Neural crest cell (in vitro differentiated cells): ENCODE measurements at places on chromosomes 16 and 17.
A peak's percentile ranks its signal among the peaks of the same experiment; 100 is the strongest.

DNA sequence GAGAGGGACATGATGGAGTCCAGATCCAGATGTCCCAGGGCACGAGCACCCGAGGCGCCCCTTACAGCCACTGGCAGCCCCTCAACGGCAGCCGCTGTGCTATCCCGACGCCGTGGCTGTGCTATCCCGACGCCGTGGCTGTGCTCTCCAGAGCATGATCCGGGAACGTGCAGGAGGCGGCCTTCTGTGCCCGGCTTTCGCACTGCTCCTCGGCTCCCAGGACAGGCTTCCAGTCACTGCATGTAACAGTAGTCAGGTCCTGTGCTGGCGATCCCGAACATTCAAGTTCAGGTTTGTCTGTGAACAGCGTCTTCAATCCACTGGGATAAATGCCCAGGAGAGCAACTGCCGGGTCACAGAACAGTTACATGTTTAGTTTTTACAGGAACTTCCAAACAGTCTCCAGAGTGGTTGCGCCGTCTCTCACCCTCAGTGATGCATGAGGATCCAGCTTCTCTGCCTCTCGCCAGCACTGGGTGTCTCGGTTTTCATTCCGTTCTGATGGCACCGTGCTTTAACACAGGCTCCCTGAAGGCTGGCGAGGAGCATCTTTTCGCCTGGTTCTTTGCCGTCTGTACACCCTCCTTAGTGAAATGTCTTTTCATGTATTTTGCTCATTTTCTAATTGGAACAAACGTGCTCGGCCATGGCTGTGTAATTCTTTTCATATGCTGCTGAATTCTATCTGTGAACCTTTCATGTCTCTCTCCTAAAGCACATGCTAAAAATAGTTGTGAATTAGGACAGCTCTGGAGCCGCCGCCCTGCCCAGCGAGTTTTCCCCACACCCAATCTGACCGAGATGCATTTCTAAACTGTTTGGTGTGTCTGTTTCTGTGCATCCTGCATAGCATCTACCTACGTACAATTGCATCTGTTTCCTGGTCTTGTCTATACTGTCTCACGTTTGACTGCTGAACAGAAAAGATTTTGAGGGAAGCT lies 72.6 kb upstream of the METRNL start:
- DNase-seq: no peak

GRCh38 chr16:15507301-15507958 lies 73.0 kb downstream of the BMERB1 start:
- no peak for DNase-seq

GRCh38 chr16:78230832-78231231 lies 131.4 kb downstream of the WWOX start:
- DNase-seq: no peak

GRCh38 chr17:64128787-64129514 lies 993 bp downstream of the ERN1 start:
- no peak for DNase-seq

DNA sequence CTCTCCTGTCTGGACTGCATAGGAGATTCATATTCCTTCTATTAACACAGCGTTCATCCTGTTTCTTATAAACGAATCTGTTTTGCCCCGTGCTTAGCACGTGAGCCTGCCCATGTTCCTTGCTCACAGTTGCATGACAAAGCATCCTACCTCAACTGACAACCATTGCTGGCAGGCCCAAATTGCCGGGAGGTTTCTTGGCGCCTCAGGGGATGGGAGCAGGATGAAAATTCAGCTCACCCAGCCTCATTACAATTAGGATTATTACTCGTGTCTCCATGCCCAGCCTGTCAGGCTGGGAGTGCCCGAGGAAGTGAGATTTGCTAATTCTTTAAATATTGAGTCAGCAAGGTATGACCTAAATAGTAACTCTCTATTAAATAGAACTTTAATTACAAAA lies 36.7 kb upstream of the HELZ start:
- no peak for DNase-seq

DNA sequence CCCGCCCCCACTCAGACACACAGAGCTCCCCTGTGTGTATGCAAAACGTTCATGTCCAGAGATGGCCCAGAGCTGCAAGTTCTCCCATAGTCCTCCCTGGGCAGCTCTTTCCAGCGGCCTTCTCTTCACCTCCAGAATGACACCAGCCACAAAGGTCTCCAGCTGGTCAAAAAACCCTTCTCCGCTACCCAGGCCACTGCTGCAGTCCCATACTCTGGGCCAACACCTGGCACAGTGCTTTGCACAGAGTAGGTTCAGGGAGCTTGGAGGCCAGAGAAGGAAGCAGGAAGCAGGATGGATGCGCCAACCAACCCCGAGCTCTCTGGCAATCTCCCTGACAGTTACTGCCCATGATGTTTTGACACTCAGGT lies 1.1 kb upstream of the STAT5B start:
- DNase-seq: no peak

GRCh38 chr17:65559804-65560627 lies 1.4 kb downstream of the AXIN2 start:
- peak; percentile 62 for DNase-seq

DNA sequence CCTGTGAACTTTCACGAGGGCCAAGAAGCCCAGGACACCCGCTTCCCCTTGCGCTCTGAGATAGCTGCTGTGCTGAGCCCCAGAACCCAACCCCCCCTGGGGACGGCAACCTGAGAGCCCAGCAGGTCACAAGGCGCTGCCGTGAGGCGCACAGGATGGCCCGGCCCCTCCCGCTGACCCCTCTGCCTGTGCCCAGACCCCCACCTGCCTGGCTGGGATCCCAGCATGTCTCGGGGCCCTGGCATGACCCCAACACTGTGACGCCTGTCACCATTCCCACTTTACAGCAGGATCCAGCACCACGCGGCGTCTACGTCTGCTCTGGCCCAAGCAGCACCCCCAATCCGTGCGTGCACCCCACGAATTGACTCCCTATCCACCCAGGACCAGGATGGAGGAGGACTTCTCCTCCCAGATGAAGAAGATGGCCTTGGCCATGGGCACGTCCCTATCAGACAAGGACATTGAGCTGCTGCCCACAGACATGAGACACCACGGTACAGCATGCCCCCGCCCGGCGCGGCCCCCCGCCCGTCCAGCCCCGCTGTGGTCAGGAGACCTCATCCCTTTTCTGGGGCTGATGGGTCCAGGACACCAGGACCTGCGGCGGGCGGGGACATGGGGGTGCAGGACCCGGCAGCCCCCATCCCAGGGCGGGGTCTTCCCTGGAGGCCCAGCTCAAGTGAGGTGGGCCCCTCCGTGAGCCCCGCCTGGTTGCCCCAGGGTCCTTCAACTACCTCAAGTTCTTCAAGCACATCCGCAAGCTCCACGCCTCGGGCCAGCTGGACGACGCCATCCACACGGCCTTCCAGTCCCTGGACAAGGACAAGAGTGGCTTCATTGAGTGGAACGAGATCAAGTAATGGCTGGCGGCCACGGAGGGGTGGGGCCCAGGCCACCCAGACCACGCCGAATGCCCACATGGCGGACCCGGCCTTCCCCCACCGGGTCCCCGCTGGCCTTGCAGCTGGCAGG lies 15.1 kb upstream of the AATK start:
- no peak for DNase-seq

DNA sequence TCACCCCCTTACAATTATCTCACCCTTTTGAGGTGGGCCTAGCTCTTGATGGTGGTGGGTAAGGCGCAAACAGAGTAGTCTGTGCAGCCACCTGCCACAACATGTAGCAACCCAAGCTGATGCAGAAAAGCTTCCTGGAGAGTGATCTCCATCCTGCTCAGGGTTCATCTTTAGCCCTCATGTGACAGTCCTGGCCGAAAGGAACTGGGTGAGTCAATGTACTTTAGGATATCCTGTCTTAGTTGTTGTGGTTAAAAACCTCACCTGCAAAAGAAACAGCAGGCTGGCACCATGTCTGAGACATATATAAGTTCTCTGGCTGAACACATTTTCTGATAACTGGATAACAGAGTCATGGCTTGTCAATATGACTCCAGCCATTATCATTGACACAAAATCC lies 183.5 kb upstream of the CPHXL start:
- DNase-seq: no peak

- no peak for DNase-seq
Measured at GRCh38 chr17:73863761-73864535, 219.7 kb upstream of the SDK2 start.

DNA sequence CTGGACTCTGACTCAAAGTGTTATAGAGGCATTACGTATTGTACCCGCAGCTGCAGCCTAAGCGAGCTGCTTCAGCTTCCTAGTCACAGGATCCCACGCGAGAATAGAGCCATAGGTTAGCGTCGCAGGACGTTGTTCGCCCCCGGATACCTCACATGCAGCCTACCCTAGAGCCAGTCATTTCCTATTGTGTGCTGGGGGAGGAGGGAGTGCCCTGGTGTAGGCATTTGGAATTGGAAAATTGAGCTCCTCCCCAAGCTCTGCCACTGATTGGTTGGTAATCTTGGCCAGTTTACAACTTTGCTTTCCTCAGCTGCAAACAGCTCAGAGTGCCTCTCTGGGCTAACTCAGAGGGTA lies 530 bp downstream of the NAA60 start:
- DNase-seq: no peak

DNA sequence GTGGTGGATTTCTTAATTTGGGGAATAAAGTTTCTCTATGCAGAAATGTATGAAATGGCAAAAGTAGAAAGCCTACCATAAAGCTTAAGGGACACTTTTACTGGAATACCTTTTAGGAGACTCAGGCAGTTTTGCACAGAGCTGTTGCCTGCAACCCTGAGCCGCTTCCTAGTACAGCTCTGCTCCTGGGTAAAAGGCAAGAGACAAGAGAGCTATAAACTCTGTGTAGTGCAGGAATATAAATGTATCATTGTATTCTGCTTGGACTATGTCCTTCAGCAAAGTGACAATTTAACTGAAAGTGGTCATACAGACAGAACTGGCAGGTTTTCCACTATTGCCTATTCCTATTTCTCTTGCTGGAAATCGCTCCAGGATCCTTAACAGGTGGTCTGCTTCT lies 65.3 kb upstream of the MYOCD start:
- no peak for DNase-seq

DNA sequence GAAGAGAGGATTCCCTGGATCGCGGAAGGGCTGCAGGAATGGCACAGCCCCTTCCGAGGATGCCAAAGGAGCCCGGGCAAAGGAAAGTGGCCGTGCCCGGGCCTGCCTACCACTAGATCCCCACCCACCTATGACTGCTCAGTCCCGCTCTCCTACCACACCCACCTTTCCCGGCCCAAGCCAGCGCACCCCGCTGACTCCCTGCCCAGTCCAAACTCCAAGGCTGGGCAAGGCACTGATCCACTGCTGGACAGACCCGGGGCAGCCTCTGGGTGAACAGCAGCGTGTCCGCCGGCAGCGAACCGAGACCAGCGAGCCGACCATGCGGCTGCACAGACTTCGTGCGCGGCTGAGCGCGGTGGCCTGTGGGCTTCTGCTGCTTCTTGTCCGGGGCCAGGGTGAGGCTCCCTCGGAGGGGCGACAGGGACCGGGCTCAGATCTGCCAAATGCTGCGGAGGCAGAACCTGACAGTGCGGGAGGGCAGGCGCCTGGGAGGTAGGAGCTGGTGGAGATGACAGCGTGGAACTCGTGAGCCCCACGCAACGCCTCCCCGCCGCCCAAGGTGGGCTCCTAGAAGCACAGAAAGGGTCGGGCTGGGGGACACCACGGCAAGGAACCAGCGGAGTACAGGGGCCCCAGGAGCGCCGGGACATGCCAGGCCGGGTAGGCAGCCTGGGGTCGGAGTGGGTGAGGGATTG lies at the start of gene CES2:
TSS of gene CES2 (plus strand) at position 203 of the 698 bp plus-strand sequence. CDS start at position 323, 120 bp downstream.
- no peak for DNase-seq

DNA sequence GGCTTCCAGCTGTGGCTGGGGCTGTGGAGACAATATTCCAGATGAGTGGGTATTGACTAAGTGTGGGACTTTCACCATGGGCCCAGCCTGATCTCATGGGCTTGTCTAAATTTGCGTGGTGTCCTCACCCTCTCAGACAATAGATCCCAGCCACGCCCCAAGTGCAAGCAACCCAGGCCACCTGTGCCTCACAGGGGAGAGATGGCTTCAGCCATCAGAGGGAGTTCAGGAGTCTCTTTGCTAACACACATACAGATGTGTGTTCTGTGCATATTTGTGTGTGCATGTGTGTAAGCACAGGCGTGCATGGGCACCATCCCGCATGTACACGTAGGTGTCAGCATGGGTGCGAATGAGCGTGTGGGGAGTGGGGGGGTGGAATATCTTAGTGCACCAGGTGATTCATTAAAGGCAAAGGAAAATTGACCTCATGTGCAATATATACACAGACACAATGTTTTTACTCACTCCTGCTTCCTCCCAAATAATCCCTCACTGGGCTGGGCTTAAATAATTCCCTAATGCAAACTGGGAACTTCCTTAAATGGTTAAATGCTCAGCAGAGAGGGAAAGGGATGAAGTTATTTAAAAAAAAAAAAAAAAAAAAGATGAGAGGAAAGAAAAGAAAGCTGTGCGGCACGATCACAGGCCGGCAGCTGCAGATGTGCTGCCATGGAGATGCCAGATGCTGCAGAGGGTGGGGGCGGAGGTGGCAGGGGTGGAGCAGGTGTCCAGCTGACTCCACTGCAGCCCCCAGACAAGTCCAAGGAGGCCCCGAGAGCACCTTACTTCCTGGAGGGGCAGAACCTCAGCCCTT lies 24.0 kb upstream of the CDC42EP4 start:
- no peak for DNase-seq

DNA sequence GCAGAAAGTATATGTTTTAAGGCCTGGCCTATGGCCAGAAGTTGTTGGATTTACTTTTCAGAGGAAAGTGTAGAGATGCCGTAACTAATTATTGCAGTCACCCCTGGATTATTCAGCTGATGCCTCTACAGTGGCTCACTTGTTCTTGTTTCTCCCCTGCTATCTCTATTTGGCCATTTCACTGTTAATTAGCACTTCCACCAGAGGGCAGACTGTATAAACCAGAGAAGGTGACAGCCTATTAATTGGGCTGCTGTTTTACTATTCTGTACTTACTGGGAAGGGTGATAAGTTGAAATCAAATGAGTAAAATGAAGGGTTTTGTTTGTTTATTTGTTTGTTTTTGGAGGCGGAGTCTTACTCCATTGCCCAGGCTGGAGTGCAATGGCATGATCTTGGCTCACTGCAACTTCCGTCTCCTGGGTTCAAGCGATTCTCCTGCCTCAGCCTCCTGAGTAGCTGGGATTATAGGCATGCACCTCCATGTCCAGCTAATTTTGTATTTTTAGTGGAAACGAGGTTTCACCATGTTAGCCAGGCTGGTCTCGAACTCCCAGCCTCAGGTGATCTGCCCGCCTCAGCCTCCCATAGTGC lies 66.0 kb downstream of the CDK12 start:
- no peak for DNase-seq

- DNase-seq: no peak
Measured at GRCh38 chr17:3914312-3914670, 2.0 kb downstream of the P2RX1 start.

DNA sequence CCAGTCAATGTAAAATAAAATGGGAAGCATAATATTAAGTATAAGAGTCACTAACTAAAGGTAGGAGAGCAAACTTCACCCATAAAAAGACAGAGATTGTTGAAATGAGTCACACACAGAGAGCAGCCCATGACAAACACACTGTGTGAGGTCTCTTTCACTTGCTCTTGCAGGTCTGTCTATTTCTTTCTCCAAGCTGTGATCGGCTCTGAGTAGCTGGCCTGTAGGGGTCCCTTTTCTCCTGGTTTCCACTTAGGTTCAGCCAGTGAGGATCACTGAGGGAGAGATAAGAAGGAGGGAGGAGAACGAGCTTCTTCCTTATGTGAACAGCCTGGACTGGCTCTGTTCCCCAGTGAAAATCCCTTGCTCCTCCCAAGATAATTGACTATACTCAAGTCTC lies 133.7 kb upstream of the HS3ST3A1 start:
- no peak for DNase-seq
